Stromal cell of bone marrow (primary cell): ENCODE measurements at places on chromosomes 7 and 10.

- DNase-seq = peak; percentile 75
These were observed 16.9 kb upstream of the CDK14 start for GRCh38 chr7:90579181-90579688.

DNA sequence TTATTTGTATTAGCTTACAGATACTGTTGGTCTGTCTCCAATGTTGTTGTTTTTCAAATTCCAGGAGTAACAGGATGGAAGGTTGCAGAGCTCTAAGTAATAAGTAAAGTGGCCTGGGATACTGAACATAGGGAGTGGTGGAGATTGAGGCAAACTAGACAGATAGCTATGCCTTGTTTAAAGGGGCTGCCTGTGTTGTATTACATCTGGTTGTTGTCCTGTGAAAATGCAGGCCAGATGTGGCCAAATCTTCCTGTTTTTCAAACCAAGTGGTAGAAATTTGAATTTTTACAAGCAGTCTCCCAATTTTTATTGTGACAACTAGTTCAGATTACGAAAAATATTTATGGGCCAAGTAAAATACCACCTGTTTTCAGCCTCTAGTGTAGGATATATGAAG is 33.5 kb downstream of the BICC1 start:
- DNase-seq = no peak

- DNase-seq = no peak
These were observed 25.2 kb downstream of the SDK1 start for GRCh38 chr7:3326246-3326645.

DNA sequence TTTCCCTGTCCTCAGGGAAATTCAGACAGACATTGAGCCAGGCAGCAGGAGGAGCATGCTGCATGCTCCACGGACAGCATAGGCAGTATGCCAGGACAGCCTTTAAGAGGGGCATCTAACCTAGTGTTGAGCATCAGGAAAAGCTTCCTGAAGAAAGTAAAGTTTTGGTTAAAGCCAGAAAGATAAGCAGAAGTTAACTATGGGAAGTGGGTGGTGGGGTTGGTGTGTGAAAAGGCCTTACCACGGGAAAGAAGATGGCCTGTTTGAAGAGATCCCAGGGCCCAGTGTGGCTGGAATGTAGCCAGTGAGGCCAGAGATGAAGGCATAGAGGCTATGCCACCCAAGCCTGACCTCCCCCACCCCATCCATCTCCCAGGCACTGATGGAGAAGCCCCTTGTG is 102.4 kb upstream of the PLXNA4 start:
- DNase-seq = no peak
